Thyroid gland (tissue), 4 donors: ENCODE measurements at places on chromosomes 2 and 18. TPM values are rescaled to one million over a fixed set of nuclear protein-coding genes. Genes with fewer than 3 reads are reported as not detected.

Gene UGT1A5
- 1.8 TPM for total RNA-seq

Gene CHST10
- 15.2 TPM for total RNA-seq

Gene VAMP5
- 41.3 TPM for total RNA-seq

Gene MALL
- 13.3 TPM for total RNA-seq

Gene RBM44
- total RNA-seq, result 0.89 TPM

Gene TNS1
- total RNA-seq, result 316 TPM

Gene UGT1A8
- not detected for total RNA-seq

Gene TUBA3D
- total RNA-seq, result 1.3 TPM

Gene ELOA2
- total RNA-seq, result not detected

Gene GMCL1
- total RNA-seq, result 19.8 TPM

Gene KCNK3
- 5.6 TPM for total RNA-seq

Gene TMEM163
- total RNA-seq, result 4.7 TPM

Gene LINC00305
- total RNA-seq, result not detected

Gene APCDD1
- total RNA-seq, result 11.4 TPM

Gene ZNF521
- 53.0 TPM for total RNA-seq

Gene LIMS4
- 6.0 TPM for total RNA-seq

Gene CD207
- total RNA-seq, result not detected

Gene MRPL44
- 27.1 TPM for total RNA-seq

Gene ATP8B1
- total RNA-seq, result 45.8 TPM

Gene GALR1
- total RNA-seq, result 0.10 TPM

Gene UGT1A4
- 0.56 TPM for total RNA-seq

Gene STK39
- 6.5 TPM for total RNA-seq

Gene CTAGE1
- not detected for total RNA-seq

Gene ZNF516
- total RNA-seq, result 25.4 TPM

Gene RNMT
- total RNA-seq, result 31.8 TPM

Gene SLC4A3
- total RNA-seq, result 3.0 TPM
